ENCODE measurements at places on chromosomes 5 and 9.

GRCh38 chr5:178284996-178285395, 52.4 kb upstream of the PHYKPL start:
- DNase-seq, result no peak

- no peak for DNase-seq
These were observed 333.5 kb upstream of the ACTBL2 start for GRCh38 chr5:57816108-57816507.

DNA sequence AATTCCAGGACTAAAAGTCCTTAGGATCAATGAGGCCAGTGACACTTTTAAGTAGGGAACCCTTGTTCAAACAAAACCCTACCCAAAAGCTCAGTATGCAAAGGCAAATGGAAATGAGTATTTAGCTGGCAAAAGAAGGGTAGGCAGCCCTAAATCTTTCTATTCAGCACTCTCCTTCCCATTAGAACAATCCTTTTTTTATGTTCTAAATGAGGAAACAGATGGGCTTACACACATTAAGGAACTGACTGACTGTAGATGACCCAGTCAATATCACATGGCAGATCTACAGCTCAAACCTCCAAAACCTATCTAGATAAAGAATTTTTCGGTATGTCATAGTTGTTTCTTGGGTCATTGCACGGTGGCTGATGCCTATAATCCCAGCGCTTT, 7.2 kb downstream of the CSNK1A1 start:
- DNase-seq, result no peak

DNA sequence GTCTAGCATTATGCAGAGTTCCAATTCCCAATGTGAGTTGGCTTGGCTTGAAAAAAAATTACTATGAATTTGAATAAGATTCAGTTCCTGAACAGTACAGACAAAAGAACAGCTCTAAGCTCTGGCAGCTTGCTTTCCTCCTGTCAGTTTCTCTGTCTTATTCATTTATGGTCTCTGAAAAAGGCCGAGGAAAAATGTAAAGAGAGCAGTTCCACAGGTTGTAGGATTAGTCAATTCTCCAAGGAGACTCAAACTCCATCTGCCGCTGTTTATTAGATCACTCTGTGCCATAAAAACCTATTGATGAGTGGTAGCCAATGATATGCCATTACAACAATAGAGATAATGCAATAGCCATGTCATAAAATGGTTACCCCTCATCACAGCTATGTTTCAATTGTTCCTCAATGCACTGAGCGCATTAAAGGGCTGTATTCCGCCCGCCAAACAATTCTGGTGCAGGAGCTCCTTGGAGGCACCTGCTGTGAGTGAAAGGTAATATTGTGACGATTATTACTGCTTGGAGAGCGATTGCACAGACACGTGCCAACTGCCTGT, 188.2 kb downstream of the ARRDC3 start:
- DNase-seq, result no peak

- DNase-seq, result no peak
These were observed 14.6 kb downstream of the RECK start for GRCh38 chr9:36051317-36051716.

GRCh38 chr5:77418601-77419581, 73.2 kb downstream of the WDR41 start:
- no peak for DNase-seq

DNA sequence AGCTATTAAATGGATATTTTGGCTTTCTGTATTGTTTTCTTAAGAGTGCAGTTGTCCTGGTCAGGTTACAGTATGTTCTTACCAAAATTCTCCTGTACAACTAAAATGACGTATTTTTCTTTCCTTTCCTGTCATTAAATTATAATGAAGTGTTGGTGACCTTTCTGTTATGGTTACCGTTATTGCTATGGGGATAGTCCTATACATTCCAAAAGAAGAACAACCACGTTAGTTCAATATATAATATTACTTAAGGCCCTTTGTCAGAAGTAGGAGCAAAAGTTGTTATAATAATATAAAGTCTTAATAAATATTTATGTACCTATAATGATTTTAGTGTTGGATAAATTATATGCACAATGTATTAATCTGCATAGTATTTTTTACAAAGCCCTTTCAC, 82.4 kb upstream of the NREP start:
- no peak for DNase-seq

- no peak for DNase-seq
These were observed 52.2 kb downstream of the MTAP start for GRCh38 chr9:21854594-21854993.

GRCh38 chr9:136204145-136204805, 653 bp downstream of the LHX3 start:
- no peak for DNase-seq

- no peak for DNase-seq
These were observed 32.0 kb upstream of the EXOC3 start for GRCh38 chr5:410911-411517.

GRCh38 chr5:45335346-45335745, 360.8 kb downstream of the HCN1 start:
- DNase-seq, result no peak

- no peak for DNase-seq
These were observed 274.8 kb upstream of the ADRA1B start for GRCh38 chr5:159641371-159642039.

GRCh38 chr5:155080721-155081120, 67.2 kb downstream of the KIF4B start:
- no peak for DNase-seq

GRCh38 chr9:99430301-99430700, 208.2 kb downstream of the SEC61B start:
- no peak for DNase-seq

GRCh38 chr5:135193213-135194125, 159.4 kb upstream of the PITX1 start:
- DNase-seq, result no peak

GRCh38 chr9:68949271-68950000, 64.5 kb downstream of the PRKACG start:
- DNase-seq, result no peak

DNA sequence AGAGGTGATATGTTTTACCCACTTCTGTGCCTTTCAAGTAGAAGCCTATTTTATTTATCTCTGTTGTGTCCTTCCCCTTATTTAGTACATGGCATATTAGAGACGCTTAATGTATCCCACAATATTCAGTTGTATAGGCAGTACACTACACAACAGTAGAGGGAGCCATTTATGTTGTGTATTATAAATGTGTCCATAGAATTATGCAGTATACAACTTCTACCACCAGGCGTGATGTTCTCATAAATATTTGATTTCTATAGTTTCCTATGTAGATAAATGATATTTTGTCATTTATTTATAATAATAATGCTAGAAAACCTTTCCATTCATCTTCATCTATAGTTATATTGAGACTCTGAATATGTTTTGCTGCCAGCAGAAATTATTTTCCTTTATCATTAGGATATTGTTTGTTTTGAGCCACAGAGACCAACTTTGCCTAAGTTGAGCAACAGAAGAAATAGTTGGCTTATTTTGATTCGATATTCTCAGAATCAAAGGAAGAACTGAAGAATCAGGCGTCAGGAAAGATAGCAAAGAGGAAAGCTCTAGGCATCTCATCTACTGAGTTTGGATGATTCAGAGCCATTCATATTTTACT, 81.7 kb downstream of the ADAMTS19 start:
- DNase-seq, result peak; percentile 12

GRCh38 chr9:15271403-15271802, 35.6 kb downstream of the TTC39B start:
- no peak for DNase-seq

- DNase-seq, result peak; percentile 7
These were observed 230.8 kb downstream of the AGTPBP1 start for GRCh38 chr9:85510830-85511504.

GRCh38 chr5:139494832-139495231, 12.3 kb upstream of the STING1 start:
- no peak for DNase-seq

GRCh38 chr9:130340011-130340410, 74.5 kb downstream of the HMCN2 start:
- DNase-seq, result no peak

- DNase-seq, result no peak
These were observed 3.6 kb downstream of the CEP78 start for GRCh38 chr9:78239506-78239905.

DNA sequence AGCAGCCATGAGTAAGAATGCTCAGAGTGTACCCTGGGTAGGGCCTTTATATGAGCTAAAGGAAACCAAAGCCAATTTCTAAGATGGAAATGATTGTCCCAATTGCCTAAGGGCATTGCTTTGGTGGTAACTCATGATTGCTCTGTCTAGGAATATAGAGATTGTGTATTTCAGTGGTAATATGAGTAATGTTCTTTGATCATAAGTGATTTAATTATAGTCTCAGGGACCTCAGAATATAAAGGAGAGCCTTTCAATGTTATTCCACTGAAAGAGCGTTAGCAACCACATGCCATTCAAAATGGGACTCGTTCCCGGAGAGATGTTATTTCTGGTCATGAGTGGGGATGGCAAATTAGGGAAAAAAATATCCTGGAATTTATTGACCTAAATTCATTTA, 340.5 kb downstream of the ARHGEF28 start:
- no peak for DNase-seq

GRCh38 chr9:5773324-5773999, 59.5 kb downstream of the ERMP1 start:
- DNase-seq, result no peak

GRCh38 chr5:107337281-107337680, 333.5 kb downstream of the EFNA5 start:
- no peak for DNase-seq

- no peak for DNase-seq
These were observed 69.3 kb downstream of the NTNG2 start for GRCh38 chr9:132231019-132231701.

GRCh38 chr9:75851917-75852316, 38.6 kb upstream of the PCSK5 start:
- no peak for DNase-seq

GRCh38 chr5:61331407-61332357, at the start of gene ZSWIM6:
ZSWIM6 (plus strand) TSS chr5:61332258; CDS start chr5:61332273, 15 bp downstream.
- DNase-seq, result peak; percentile 99

DNA sequence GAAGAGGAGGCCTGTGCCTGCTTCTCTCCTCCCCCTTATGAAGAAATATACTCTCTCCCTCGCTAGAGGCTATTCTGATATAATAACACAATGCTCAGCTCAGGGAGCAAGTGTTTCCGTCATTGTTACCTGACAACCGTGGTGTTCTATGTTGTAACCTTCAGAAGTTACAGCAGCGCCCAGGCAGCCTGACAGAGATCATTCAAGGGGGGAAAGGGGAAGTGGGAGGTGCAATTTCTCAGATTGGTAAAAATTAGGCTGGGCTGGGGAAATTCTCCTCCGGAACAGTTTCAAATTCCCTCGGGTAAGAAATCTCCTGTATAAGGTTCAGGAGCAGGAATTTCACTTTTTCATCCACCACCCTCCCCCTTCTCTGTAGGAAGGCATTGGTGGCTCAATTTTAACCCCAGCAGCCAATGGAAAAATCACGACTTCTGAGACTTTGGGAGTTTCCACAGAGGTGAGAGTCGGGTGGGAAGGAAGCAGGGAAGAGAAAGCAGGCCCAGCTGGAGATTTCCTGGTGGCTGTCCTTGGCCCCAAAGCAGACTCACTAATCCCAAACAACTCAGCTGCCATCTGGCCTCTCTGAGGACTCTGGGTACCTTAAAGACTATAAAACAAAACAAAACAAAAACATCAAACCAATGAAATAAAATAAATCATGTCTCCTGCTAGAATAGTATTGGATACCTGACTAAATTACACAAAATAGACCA, 1.3 kb downstream of the TMEM174 start:
- no peak for DNase-seq

GRCh38 chr9:95105519-95106287, 211.8 kb downstream of the FANCC start:
- no peak for DNase-seq

DNA sequence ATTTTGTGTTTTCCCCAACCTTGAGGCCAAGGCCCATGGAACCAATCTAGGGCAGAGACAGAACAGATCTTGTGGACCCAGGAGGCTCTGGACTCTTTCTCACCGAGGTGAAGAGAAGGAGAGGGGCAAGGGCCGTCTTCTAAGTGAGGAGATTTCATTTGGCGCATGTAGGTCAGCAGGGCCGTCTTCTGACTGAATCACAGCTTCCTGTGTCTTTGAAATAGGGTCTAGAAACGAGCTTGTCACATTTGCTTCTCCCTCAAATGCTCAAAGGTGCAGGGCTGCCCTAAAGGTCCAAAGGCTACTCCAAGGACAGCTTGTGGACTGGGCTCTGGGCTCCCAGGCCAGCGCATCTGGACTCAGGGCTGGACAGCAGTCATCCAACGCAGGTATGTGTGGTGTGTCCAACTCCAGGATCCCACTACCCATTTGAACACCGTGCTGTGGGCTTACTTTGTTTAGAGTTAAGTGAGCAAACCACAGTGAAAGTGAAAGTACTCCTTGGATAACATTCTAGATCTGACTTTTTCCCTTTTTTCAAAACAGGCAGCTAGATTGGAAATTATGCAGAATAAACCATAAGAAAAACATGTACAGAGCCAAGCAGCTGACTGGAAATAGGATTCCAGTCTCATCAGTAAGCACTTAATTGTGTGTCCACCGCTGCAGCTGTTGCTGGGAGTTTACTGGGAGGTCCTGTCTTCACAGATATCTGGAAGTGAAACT, 357.0 kb downstream of the GADD45G start:
- no peak for DNase-seq

GRCh38 chr5:72108202-72109061, 1.2 kb downstream of the MAP1B start:
- DNase-seq, result peak; percentile 52

DNA sequence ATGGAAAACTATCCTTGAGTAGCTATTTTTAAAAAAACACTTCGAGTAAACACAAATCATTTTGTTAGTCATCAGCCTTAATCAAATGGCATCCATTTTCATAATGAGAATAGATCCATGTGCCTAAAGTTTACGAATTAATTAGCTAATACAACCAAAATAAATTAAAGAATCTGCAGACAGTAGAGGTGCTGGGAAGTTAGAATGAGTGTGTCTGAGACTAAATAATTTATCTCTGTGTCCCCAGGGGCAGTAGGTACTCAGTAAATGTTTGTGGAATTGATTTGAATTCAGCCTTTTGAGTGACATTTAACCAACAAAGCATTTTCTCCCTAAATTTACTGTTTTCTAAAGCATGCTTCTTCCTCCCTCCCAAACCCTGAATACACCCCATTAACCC, 18.6 kb downstream of the TNFSF15 start:
- DNase-seq, result no peak

DNA sequence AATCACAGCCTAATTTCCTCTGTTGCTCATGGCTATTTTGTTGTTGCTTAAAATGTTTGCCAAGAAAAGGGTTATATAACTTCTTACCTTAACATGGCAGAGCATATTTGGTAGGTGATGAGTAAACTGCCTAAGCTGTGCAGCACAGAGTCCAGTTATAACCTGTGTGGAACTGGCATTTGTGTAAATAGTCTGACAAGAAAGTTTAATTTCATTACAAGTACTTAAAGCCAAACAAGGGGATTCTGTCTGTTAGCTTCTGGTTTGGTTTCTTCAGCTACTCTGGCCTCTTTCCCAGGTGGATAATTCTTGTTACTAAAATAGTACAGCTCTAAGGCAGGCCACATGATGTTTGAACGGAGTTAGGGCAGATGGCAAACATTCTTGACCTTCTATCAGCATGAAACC, 72.2 kb downstream of the PTCD2 start:
- no peak for DNase-seq
